ENCODE measurements at places on chromosomes 2 and 18.

DNA sequence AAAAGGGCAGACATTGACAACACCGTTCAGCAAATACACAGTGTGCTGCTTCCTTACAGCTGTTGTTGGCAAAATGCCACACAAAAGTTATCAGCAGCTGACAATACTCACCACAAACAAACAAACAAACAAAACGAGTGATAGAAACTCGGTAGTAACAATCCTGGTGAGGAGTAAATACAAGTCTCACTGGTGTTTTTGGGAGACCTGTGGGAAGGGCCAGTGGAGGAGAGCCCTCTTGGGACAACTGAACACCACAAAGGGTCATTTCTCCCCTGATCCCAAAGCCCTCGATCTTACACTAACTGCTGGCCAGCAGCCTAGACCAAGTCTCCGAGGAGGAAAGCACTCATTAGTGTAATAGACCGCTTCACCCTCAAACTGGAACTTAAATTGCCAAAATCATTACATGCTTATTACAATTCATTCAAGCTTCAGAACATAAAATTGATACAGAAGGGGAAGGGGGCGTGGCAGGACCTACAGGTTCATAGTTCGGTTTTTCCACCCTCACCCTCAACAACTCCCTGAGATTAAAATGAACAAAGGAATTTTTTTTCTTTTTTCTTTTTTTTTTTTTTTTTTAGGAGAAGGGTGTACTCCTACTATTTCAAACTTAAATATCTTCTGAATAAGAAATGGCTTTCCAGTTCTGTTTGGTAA lies 5.0 kb downstream of the AP1S3 start:
- no peak for DNase-seq

DNA sequence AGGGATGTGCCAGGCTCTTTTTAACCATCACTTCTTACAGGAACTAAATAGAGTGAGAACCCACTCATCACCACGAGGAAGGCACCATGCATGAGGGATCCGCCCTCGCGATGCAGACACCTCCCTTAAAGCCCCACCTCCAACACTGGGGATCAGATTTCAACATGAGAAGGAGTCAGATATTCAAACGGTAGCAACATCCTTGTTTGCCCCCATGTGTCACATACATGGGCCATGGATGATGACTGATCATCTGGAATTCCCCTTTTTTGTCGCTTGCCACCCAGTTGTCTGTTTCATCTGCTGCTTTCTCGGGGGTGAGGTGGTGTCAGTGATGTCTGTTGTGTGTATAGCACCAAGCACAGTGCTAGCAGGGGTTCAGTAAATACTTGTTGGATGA lies 57.9 kb downstream of the NCK2 start:
- no peak for DNase-seq

GRCh38 chr2:145812165-145812554 lies 1292.2 kb upstream of the ZEB2 start:
- no peak for DNase-seq

DNA sequence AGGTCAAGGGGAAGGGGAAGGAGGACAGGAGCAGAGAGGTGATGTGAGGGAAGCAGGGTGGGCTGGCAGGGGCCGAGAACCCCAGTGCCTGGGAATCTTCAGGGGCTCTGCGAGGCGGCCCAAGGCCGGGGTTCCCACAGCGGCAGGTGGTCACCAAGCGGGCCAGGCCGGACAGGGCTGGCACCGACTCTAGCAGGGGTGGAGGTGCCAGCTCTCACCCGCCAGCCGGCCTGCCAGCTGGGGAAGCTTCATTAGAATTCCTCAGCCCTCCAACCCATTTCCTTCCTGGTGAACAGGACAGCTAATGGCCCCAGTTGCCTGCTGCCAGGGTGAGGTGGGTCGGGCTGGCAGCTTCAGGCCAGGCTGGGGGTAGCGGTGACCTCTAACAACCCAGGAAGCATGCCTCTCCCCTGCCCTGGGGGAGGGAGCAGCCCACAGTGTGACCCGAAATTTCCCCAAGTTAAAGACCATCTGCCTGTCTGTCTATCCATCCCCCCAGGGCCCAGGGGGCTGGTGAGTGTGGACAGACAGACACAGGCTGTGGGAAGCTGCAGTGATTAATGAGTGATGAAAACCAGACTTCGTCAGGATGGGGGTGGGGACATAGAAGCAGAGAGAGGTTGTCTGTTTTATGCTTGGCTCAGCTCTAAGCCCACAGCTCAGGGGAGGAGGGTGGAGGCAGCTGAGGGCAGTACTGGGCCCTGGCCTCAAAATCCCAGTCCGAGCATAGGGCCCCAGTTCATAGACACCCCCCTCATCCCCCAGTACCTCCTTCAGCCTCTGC lies 144.1 kb downstream of the ZFP36L2 start:
- no peak for DNase-seq

- DNase-seq: no peak
Measured at GRCh38 chr2:141162314-141162713, 968.5 kb downstream of the LRP1B start.

GRCh38 chr18:32335228-32335627 lies 135.5 kb downstream of the GAREM1 start:
- DNase-seq: no peak

All from hematopoietic multipotent progenitor cell treated with erythropoietin and hydrocortisone succinate and interleukin-3 and kit ligand, for 8 days (in vitro differentiated cells).